ENCODE measurements at places on chromosomes 5 and 9. TPM values are rescaled to one million over a fixed set of nuclear protein-coding genes. Genes with fewer than 3 reads are reported as not detected.

DNA sequence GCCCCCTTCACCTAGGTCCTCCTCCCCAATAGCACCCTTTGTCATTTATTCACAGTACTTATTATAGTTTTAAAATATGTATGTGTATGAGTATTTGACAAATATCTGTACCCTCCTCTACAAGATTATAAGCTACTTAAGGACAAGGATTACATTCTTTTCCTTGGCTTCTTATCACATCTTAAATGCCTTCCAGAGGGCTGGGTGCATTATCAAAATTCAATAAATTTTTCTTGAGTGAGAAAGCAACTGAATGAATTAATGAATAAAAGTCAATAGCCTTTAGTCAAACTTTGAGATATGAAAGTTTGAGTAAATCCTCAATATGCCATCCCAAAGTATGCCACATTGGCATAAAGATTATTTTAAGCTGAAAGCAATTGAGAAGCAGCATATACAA is 621.7 kb downstream of the DNAH5 start:
- DNase-seq: no peak

GRCh38 chr9:114685951-114686350 is 4.0 kb upstream of the TEX48 start:
- no peak for DNase-seq

DNA sequence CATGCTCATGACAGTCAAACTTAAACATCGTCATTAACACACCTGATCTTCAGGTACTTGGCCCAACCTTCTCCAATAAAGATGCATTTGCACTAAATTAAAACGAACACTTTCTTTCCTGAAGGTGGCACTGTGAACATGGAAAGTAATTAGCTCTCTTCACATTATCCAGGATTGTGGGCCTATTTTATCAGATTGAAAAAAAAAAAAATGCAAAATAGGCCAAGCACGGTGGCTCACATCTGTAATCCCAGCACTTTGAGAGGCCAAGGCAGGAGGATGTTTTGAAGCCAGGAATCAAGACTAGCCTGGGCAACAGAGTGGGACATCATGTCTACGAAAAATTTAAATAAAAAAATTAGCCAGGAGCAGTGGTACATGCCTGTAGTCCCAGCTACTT is 14.4 kb upstream of the CDC20B start:
- DNase-seq: no peak

GRCh38 chr9:124795881-124796431 is 19.0 kb downstream of the OLFML2A start:
- DNase-seq: no peak

- DNase-seq: no peak
Observed at GRCh38 chr5:10317825-10318682, 10.4 kb upstream of the CMBL start.

DNA sequence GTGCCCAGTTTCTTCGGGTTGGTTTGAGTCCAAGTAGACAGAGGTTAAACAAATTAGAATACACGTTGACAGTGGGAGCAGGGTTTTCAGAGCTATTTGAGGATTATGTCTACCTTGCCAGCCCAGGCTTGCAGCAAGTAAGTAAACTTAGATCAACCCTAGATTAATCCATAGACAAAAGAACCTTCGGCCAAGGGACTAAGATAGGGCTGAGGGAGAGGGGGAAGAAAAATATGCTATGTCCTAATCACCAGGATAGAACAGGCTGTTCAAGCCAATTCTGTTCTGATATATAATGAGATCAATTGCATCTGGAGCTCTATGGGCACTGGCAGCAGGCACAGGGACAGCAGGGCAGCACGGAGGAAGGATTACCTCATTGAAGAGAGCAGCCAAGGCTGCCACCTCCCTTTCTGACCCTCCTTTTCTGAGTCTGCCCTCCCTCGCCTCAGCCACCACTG is 377.7 kb downstream of the PIK3R1 start:
- DNase-seq: no peak

- DNase-seq: no peak
Observed at GRCh38 chr9:94665613-94666012, 26.3 kb upstream of the FBP1 start.

GRCh38 chr5:14197056-14197455 is 53.9 kb downstream of the TRIO start:
- no peak for DNase-seq

DNA sequence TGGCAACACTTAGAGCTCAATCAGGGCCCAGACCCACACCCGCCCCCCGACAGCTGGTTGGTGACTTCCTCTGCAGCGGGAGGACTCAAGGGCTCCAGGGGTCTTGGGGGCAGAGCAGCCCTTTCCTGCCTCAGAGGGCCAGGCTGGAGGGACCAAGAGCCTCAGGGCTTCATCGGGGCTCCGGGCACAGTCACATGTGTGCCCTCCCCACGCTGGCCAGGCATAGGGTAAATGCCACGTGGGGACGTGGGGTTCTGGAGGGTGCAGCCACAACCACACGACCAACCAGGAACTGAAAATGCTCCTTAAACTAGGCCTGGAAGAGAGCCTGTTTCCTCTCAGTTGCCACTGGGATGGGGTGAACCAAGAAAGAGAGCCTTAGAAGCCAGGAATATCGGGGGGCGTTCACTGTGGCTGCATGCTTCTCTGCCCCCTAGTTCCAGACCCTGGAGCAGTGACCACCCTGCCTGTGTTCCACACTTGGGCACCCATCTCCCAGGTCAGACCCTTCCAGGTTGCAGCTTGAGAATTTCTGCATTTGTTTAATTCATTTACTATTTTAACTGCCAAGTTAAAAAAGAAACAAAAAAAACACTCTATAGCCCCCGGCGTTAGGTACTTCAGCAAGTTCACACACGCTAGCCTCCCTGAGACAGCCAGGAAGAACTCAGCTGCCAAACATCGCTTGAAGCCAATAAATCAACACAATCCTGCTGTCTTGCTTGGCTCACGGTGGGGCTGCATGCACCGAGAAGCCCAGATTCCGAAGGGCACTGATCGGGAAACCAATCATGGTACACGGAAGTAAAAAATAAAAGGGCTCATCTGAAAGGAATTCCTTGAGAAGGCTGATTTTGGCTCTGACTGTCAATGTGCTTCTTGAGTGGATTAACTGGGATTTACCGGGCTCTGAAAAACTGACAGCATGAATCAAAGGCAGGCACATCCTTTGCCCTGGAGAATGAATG is 56.1 kb upstream of the PHYKPL start:
- no peak for DNase-seq

- no peak for DNase-seq
Observed at GRCh38 chr5:113572716-113573115, 59.2 kb downstream of the YTHDC2 start.

DNA sequence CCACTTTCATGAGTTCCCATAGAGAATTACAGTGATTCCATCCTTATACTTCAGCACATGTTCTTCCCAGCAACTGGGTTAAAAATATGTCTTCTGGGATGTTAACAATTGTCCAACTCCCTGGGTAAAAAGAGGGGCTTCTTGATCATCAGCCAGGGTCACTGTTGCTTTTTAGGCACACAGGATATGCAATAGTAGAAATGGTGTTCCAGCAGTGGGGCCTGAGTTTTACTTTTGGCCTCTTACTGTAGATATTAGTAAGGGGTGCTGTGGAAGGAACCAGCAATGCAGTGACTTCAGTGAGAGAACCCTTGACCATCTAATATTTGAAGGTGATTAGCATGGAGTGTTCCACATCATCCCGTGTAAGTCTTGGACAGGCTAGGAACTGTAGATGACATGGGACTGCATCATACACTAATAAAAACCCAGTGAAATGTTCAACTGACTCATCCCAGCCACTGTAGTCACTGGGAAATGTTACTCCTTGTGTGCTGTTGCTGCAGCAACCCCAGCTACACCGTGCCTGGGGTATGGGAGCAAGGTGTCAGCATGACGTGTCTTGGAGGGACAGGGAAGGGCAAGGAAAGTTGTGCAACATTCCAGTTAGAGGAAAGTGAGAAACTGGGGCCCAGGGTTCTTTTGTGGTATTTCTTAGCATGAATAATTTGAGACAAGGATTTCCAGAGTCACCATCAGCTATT is 610.9 kb downstream of the RAB3C start:
- DNase-seq: no peak

DNA sequence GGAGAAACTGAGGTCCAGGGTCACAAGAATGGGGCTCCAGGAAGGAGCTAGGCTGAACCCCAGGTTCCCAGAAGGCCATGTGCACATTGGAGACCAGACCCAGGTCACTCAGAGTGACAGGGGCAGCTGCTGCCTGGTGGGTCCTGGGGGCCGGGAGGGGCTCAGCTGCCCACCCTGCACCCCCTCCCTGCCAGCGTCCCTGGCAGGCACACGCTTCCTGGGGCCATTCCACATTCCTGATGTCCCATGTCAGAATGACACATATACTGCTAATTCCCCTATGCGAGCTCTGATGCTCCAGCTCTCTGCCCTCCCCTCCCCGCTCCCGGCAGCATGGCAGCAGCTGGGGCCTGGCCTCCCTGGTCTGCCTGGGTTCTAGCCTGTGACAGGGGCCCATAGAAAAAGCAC is 14.0 kb downstream of the FGFR4 start:
- no peak for DNase-seq

GRCh38 chr5:132470596-132470995 is 20.0 kb downstream of the IRF1 start:
- DNase-seq: no peak

GRCh38 chr5:81854485-81854884 is 103.6 kb upstream of the SSBP2 start:
- DNase-seq: no peak

GRCh38 chr5:119400245-119400644 is 44.4 kb downstream of the TNFAIP8 start:
- no peak for DNase-seq

- DNase-seq: no peak
Observed at GRCh38 chr5:92912283-92912682, 668.7 kb downstream of the NR2F1-AS1 start.

DNA sequence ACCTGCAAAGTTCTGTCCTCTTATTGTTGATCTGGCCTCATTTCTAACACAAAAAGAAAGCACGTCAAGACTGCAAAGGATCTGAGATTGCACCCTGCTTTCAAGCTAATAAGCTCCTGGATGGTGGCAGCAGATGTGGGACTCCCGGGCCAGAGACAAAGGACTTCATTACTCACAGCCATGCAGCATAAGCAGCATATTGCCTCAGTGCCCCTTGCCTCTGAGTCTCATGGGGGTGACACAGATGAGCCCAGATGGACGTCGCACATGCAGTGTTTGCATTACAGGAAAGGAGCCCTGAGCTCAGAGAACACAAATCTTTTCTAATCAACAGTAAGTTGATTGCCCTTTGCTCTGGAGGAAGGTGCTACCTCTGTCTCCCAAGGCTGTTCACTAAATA is 105.0 kb downstream of the SLC28A3 start:
- no peak for DNase-seq

GRCh38 chr9:35774907-35775635 is 16.3 kb upstream of the NPR2 start:
- DNase-seq: no peak

DNA sequence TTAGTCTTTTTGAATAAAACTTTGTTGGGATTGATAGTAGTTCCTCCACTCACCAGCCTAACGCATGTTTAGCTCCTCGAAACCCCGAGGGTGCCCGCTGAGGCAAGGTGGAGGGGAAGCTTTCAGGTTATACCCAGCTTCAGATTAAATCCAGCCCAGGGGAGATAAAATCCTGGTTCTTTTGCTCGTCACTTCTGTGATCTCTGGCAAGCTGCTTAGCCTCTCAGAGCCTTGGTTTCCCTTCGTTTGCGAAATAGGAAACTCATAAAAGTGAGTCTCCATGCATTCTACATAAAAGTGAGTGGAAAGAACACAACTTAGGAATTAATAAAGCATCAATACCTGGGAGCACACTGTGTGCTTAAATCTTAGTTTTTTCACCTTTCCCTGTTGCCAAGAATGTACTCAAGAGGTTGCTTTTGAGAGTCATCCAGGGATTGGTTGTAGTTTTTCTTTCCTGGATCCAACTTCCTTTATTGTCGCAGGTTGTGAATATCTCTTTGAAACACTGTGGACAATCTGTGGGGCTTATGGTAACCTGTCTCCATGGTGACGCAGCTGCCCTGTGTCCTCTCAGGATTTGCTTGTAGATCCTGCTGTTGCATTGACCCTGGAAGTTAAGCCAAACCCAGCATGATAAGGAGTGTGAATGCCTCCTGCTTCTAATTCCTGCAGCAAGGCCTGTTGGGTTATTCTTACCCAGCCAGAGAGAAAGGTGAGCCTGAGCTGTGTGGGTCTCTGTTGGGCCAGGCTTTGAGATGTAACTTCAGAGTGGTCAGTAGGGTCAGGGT is 2.0 kb downstream of the GALNT12 start:
- DNase-seq: no peak

GRCh38 chr9:133002147-133003070 is 23.9 kb downstream of the GFI1B start:
- DNase-seq: no peak

GRCh38 chr9:13956107-13956506 is 357.8 kb downstream of the NFIB start:
- DNase-seq: no peak

GRCh38 chr5:39203275-39203922 is 16.0 kb downstream of the FYB1 start:
- DNase-seq: no peak

Gene GLRA1
- total RNA-seq: not detected

Gene SLC1A3
- 24.9 TPM for total RNA-seq

Gene PCDHA4
- total RNA-seq: 0.45 TPM

Gene DMGDH
- 7.4 TPM for total RNA-seq

Gene FOXD4
- total RNA-seq: 0.40 TPM

Gene FAXDC2
- total RNA-seq: 32.1 TPM

Gene NPR3
- total RNA-seq: 0.99 TPM

Gene ARHGEF37
- 18.3 TPM for total RNA-seq

Gene SLC6A7
- total RNA-seq: not detected

Gene FGF10
- total RNA-seq: 6.4 TPM

Gene SPAAR
- 2.1 TPM for total RNA-seq

Gene FSTL4
- total RNA-seq: 0.78 TPM

Gene NPR2
- 22.0 TPM for total RNA-seq

Gene C5
- 3.8 TPM for total RNA-seq

Measured in esophagus muscularis mucosa (tissue), 4 donors.